ENCODE measurements at places on chromosomes 6 and 20.

DNA sequence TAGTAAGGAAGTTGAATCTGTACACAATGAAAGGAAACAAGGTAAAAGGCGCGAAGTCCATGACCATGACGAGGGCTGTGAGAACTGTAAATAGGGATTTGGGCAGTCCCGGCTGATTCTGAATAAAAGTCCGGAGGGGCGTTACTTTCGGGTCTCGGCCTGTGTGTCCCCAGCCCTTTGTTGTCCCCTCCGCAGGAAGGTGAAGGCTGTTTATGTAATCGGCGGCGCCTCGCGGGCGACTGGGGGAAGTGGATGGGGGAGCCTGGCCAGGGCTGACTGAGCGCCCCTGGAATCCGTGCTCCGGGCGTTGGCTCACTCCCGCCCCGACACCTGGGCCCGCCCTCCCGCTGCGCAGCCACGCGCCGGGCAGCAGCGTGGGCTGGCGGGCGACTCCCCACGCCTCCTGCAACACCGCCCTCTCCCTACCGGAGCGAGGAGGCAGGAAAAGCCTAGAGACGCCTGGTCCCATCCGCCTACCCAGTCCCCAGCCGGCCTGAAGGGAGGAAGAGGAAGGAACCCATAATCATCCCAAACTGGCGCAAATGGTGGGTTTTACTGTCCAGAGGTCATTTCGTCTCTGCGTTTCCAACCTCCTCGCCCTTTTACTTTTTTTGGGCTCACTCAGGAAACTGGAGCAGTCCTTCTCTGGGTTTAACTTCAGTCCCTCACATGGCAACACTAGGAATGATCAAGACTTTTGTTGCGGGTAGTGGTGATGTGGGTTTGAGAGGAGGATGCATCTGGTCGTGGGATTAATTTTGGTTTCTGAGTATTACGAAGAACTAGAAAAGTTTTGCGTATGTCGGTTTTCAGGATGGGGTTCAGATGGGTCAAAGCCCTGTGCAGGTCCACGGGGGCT is 12.1 kb downstream of the TRIM31 start:
- peaks cover 42% of the 10 kb centered on the region for H3K4me1 ChIP-seq
- H3K27me3 ChIP-seq = no peaks in the 10 kb centered on the region
- H3K27ac ChIP-seq = peak overlapping the region; percentile 89
- no peaks in the 10 kb centered on the region for H3K36me3 ChIP-seq
- DNase-seq = no peak
- H3K4me3 ChIP-seq = peak overlapping the region; percentile 66

DNA sequence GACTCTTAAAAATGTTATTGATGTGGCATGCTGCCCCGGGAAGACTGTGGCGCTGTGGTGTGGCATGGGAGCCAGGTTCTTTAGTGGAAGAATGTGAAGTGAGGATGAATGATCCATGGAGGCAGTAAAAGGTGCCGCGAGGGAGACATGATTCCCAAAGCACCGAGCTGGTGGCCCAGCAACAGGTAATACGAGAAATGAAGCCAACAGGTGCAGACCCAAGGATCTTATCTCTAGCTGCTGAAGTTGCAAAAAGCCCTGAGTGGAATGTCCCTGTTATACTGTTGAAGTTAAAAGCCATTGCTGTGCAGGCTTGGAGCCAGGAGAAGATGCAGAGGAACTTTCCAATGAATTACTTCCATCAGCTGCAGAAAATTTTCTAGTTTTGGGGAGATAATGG is 53.5 kb downstream of the OR2B6 start:
- no peak for DNase-seq
- H3K27ac ChIP-seq = no peak overlapping the region
- no peaks in the 10 kb centered on the region for H3K27me3 ChIP-seq
- H3K36me3 ChIP-seq = no peaks in the 10 kb centered on the region
- no peak overlapping the region for H3K4me3 ChIP-seq

GRCh38 chr6:163414946-163415619 is 565 bp downstream of the QKI start:
- H3K36me3 ChIP-seq = no peaks in the 10 kb centered on the region
- peaks cover 12% of the 10 kb centered on the region for H3K4me1 ChIP-seq
- H3K27ac ChIP-seq = peak overlapping the region; percentile 100
- H3K4me3 ChIP-seq = peak overlapping the region; percentile 96
- no peaks in the 10 kb centered on the region for H3K27me3 ChIP-seq
- no peak for DNase-seq

GRCh38 chr6:140872885-140873284 is 1259.8 kb upstream of the GJE1 start:
- H3K36me3 ChIP-seq = no peaks in the 10 kb centered on the region
- H3K4me1 ChIP-seq = no peaks in the 10 kb centered on the region
- H3K27me3 ChIP-seq = no peaks in the 10 kb centered on the region
- no peak for DNase-seq
- no peak overlapping the region for H3K4me3 ChIP-seq

GRCh38 chr20:54103067-54103761 is 32.8 kb upstream of the BCAS1 start:
- no peaks in the 10 kb centered on the region for H3K27me3 ChIP-seq

DNA sequence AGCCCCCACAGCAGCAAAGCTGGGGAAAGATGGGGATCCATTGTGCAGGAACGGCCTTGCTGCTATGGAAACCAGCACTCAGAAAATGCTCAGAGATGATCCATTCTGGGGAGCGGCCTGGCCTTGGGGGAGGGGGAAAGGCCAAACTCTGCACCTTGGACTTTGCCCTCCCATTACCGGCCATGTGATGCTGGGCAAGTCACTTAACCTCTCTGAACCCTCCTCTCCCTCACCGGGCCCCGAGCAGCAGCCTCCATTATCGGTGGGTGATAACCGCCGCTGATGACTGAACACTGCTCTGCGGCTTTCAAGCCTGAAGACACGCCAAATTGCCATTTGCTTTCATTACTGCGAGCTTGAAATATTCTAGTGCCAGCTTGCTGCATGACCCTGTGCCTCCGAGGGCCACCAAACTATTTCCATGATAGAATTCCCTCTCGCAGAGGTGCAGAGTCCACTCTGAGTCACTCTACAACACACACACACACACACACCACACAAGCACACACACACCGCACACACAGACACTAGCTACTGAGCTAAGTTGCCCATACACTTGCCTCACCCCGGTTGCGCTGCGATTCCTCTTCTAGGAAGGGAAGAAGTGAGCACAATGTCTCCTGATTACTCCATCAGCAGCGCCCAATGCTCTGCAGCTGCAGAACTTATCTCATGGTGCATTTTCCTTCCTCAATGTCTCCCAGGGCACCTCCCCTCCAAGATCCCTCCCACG is 20.6 kb upstream of the SIRPA start:
- H3K27me3 ChIP-seq = no peaks in the 10 kb centered on the region
- H3K27ac ChIP-seq = no peak overlapping the region
- H3K4me1 ChIP-seq = no peaks in the 10 kb centered on the region
- H3K4me3 ChIP-seq = no peak overlapping the region

DNA sequence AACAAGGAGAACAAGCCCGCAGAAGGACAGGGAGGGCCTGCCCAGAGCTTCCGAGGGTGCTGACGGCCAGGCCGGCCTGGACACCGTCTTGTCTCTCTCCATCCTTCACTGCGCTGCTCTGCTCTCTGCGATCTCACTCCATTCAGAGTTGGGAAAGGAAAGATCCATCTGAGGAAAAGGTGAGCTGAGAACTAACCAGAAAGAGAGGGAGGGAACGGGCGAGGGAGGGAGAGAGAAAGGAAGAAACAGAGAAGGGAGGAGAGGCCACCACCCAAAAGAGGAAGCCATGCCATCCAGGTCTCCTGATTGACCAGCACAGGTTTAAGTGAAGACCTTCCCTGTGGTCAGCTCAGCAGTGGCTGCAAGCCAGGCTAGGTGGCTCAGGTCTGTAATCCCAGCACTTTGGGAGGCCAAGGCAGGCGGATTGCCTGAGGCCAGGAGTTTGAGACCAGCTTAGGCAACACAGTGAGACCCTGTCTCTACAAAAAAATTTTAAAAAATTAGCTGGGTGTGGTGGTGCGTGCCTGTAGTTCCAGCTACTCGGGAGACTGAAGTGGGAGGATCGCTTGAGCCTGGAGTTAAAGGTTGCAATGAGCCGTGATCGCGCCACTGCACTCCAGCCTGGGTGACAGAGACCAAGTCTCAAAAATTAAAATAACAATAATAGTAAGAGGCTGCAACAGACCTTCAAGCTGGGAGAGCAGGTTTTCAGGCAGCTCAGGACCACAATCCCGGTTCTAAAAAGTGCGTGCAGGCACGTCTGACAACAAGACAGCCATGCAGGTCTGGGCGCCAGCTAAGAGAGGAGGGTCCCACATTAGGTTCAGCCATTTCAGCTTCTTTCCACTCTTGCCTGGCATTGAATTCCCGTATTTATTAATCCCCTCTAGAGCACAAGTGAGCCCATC is 34.2 kb upstream of the DLGAP4 start:
- H3K4me1 ChIP-seq = no peaks in the 10 kb centered on the region
- H3K27ac ChIP-seq = no peak overlapping the region
- H3K36me3 ChIP-seq = no peaks in the 10 kb centered on the region
- H3K27me3 ChIP-seq = no peaks in the 10 kb centered on the region
- DNase-seq = no peak
- H3K4me3 ChIP-seq = no peak overlapping the region

GRCh38 chr20:44931911-44932310 is 22.1 kb downstream of the PABPC1L start:
- peaks cover 52% of the 10 kb centered on the region for H3K36me3 ChIP-seq
- no peak overlapping the region for H3K4me3 ChIP-seq
- H3K27ac ChIP-seq = no peak overlapping the region
- no peaks in the 10 kb centered on the region for H3K4me1 ChIP-seq
- no peaks in the 10 kb centered on the region for H3K27me3 ChIP-seq

DNA sequence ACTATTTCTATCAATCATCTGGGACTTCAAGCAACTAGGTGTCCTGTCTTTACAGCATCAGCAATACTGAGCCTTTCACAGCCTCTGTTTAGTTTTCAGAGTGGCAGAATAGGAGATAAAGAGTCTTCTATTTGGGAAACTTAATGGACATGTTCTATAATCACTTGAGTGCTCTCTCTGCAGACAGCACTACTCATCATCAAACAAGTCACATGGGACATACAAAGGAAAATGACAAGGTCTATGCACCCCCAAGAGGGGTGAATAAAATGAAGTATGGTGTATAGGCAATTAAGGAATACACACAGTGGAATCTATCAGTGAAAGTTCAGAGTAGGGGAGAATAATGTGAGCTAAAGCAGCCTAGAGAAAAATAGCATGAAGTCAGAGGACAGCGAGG is 237.8 kb upstream of the THEMIS start:
- H3K36me3 ChIP-seq = no peaks in the 10 kb centered on the region
- no peaks in the 10 kb centered on the region for H3K27me3 ChIP-seq
- no peak for DNase-seq
- peaks cover 5% of the 10 kb centered on the region for H3K4me1 ChIP-seq

- H3K4me3 ChIP-seq = no peak overlapping the region
- no peak overlapping the region for H3K27ac ChIP-seq
- no peaks in the 10 kb centered on the region for H3K4me1 ChIP-seq
- no peaks in the 10 kb centered on the region for H3K36me3 ChIP-seq
- H3K27me3 ChIP-seq = no peaks in the 10 kb centered on the region
- no peak for DNase-seq
Measured at GRCh38 chr6:129565366-129565765, 144.6 kb downstream of the ARHGAP18 start.

- no peaks in the 10 kb centered on the region for H3K4me1 ChIP-seq
- H3K4me3 ChIP-seq = no peak overlapping the region
- no peak overlapping the region for H3K27ac ChIP-seq
- H3K36me3 ChIP-seq = no peaks in the 10 kb centered on the region
Measured at GRCh38 chr6:85372188-85372914, 77.5 kb upstream of the NT5E start.

DNA sequence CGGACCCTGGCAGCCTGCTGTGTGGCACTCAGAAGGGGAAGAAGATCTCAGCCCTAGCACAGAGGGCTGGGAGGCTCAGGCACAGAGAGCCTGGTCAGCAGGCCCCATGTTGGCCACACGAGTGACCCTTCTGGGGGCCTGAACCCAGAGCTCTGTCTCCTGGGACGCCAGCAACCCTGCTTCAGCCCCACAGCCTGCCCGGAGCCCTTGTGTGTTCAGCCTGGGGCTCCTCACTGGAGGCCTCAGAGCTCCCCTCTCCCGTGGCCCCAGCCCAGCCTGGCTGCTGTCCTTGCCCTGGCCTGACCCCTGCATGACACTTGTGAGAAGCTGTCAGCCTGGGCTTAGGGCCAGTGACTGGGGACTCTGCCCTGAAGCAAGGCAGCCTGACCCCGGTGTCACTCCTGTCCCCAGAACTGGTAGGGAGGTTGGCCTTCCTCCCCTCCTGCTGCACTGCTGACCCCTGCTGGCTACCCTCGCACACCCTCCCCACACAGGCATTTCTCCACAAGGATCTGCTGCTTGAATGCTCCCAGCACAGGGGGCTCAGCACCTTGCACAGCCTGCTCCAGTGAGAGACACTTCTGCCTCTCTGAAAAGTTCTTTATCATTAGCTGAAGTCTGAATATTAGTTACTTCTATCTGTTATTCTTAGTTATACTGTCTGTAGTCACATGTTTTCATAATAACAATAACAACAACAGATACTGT is 15.4 kb upstream of the IP6K3 start:
- peak overlapping the region; percentile 0 for H3K27ac ChIP-seq
- H3K4me3 ChIP-seq = no peak overlapping the region
- no peaks in the 10 kb centered on the region for H3K36me3 ChIP-seq
- H3K27me3 ChIP-seq = no peaks in the 10 kb centered on the region
- no peaks in the 10 kb centered on the region for H3K4me1 ChIP-seq
- no peak for DNase-seq

DNA sequence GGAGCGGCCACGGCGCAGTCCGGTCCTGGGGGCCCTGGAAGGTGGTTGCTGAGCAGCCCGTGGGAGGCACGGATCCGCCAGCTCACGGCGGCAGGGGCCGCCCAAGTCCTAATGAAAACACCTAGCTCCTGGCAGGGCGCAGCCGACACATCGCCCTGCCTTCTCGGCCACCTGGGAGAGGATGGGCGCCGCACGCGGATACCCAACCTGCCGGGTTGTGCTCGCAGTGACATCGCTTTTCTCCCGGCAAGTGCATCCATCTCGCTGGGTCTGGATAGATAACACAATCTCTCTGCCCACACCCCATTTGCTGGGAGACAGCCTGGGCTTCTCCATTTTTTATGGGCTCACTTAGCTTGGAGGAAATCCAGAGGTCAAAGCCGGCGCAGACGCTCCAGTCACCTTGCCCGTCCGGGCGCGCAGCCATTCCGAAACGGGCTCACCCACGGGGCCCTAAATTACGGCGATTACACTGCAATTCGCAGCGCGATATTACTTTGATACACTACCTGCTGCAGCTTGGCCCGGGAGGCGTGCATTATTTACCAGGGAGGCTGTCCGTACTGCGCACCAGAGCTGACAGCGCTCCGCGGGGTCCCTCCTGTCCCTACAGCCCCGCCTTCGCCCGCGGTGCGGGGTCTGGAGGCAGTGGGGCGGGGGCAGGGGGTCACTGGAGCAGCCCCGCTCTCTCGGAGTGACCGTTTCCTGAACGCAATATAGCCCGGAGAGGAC is 36.2 kb upstream of the CCDC167 start:
- H3K36me3 ChIP-seq = no peaks in the 10 kb centered on the region
- peaks cover 10% of the 10 kb centered on the region for H3K4me1 ChIP-seq
- peaks cover 77% of the 10 kb centered on the region for H3K27me3 ChIP-seq
- no peak overlapping the region for H3K27ac ChIP-seq
- no peak for DNase-seq
- peak overlapping the region; percentile 57 for H3K4me3 ChIP-seq
